CD4-positive, alpha-beta T cell treated with Interleukin-4 for 1 hour (primary cell): ENCODE measurements at places on chromosomes 16 and 17.

DNA sequence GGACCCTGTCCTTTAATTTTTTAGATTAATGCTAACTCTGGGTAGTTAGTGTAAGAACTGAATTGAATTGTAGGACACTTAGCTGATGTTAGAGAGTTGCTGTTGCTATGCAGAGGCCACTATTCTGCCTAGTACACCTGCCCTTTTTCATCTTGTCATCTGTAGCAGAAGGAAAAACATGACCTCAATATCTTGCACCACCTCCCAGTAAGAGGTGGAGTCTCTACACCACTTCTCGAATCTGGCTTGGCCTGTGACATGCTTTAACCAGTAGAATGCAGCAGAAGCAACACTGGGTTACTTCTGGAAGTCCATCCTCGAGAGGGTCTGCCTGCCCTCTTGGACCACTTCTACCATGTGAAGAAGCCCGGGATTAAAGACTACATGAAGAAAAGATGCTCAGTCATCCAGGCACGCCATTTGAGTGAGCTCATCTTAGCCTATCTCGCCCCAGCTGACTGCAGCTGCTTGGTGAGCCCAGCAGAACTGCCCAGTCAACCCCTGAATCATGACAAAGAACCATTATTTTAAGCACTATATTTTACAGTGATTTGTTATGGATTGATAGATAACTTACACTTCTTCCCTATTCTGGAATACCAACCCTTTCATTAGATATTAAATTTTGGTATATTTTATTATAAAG lies 153.5 kb downstream of the MYO1D start:
- DNase-seq: no peak

- DNase-seq: no peak
Observed at GRCh38 chr16:48583075-48584065, 26.6 kb downstream of the N4BP1 start.

DNA sequence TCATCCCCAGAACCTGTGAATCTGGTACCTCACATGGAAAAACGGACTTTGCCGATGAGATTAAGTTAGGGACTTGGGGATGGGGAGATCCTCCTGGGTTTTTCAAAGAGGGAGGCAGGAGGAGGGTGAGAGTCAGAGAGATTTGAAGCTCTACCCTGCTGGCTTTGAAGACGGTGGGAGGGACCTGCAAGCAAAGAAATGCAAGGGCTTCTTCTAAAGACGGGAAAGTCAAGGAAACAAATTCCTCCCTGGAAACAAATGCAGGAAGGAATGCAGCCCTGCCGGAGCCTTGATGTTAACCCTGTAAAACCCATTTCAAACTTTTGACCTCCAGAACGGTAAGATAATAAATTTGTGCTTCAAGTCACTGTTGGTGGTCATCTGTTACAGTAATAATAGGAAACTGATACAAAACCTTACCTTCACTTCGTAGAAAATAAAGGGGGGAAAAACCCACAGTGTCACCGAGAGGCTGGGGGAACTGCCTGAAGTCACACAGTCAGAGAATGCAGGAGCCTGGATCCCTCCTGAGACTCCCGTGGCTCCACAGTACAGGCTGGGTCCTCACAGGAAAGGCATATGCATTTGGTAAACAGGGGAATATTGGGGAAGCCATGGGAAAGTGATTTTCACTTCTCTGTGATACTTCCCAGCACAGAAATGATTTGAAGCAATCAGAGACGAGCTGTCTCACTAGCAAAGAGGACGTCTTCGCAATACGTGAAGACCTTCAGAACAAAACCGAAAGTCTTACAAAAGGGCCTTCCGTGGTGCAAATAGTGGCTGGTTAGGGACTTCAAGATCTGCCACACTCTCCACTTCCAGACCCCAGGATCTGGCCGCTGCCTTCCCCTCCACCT lies 58.9 kb upstream of the CLEC3A start:
- peak; percentile 24 for DNase-seq

DNA sequence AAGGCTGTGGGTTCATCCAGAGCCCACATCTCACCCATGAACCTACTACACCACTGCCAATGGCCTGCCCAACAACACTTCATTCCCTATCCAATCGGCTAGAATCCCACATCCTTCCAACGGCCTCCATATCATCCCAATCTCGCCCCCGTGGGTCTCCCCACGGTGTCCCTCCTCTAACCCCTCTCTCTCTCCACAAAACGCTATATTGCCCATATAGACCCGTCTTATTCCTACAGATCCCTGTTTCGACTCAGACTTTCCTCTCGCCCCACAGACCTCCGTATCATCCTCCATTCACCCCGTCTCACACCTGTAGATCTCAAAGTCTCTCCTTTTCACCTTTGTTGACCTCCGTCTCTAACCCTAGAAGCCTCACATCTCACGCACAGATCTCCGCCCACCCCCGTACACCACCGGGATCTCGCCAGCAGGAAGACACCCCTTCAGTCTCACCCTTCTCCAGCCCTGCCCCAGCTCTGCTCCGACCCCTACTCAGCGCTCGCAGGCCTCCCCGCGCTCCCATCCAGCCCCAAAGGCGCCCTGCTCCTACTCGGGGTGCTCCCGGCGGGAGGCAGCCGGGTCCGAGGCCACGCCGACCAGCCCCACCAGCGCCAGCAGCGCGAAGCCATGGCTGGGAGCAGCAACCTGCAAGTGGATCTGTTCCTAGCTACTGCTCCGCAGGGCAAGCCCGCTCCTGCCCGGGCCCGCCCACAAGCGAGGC lies at the start of gene FDXR:
Gene FDXR (minus strand): TSS at position 682 of the 724 bp plus-strand sequence. CDS start 50 bp downstream, at position 632.
- DNase-seq: no peak

- DNase-seq: no peak
Observed at GRCh38 chr16:70750893-70751467, 50.0 kb downstream of the VAC14 start.

DNA sequence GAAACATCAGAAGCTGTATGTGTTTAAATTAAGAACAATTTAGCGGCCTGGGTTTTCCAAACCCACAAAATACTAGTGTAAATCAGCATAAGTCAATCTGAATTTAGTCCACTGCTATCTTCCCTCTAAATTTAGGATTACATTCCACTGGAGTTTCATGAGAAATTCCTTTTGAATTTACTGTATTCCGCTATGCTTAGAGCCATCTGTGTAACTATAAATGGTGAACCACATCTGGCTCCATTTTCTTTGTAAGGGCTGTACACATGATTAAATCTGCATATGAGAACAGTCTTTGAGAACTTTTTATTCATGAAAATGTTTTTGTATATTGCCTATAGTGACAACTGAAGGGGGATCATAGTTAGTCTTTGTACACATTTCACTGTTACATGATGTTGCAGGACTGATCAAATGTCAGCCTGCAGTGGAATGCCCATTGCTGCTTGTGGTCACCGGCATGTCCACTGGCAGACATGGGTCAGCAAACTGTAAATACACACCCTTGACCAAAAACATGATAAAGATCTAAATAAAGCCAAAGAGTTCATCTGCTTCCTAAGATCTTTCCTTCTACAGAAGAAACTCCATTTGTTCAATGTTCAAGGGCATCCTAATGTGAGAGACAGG lies 36.8 kb downstream of the RPGRIP1L start:
- no peak for DNase-seq

- DNase-seq: no peak
Observed at GRCh38 chr16:85905110-85906095, 6.4 kb downstream of the IRF8 start.

DNA sequence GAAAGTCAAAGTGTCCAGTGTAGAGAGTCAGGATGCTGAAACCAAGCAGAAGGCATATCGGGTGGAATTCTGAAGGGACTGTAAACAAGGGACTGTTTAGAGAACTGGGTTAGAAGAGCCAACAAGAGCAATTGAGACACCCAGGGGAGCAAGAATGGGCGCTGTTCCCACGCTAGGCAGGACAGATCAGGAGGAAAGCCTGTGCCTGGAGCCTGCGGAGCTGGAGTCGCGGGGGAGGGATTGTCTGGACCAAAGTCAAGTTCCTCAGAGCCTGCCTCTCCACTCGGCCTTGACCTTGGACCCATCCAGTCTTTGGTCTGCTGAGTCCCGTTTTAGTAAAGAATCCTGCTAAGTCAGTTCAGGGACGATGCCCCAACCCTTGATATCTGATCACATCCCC lies 14.7 kb upstream of the KLHL36 start:
- no peak for DNase-seq
